Stimulated activated CD8-positive, alpha-beta memory T cell treated with anti-CD3 and anti-CD28 coated beads, Interleukin-15, amount 100 ng/mL, for 4 hours (primary cell): ENCODE measurements at places on chromosomes 3 and 15.

- no peak for DNase-seq
These were observed 37.4 kb downstream of the FILIP1L start for GRCh38 chr3:100076731-100077529.

- no peak for DNase-seq
These were observed 102.7 kb downstream of the ASB7 start for GRCh38 chr15:100705065-100705464.

DNA sequence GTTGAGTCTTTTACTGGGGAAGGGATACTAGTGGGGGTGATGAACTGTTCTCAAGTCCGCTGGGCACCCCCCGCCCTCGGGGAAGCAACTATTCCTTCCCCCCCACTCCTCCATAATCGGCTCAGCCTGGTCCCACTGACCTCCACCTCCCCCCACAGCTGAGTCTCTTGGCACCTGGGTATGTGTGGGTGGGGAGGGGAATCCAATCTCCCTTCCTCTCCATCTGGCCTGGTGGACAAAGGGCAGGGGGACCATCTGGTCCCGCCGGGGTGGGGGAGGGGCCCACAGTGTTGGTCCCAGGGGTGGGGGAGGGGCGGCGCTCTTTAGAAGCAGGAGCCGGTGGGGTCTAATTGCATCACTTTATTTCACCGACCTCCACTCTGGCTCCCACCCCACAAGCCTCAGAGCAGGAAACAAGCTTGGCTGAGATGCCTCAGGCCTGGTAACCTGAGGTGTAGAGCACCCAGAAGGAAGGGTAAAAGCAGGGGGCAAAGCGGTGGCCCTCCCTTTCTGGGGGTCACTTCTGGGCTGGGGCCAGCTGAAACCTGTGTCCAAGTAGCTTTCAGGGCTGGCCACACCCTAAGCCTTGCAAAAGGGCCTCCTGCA is 1.0 kb upstream of the PCBP4 start:
- no peak for DNase-seq

DNA sequence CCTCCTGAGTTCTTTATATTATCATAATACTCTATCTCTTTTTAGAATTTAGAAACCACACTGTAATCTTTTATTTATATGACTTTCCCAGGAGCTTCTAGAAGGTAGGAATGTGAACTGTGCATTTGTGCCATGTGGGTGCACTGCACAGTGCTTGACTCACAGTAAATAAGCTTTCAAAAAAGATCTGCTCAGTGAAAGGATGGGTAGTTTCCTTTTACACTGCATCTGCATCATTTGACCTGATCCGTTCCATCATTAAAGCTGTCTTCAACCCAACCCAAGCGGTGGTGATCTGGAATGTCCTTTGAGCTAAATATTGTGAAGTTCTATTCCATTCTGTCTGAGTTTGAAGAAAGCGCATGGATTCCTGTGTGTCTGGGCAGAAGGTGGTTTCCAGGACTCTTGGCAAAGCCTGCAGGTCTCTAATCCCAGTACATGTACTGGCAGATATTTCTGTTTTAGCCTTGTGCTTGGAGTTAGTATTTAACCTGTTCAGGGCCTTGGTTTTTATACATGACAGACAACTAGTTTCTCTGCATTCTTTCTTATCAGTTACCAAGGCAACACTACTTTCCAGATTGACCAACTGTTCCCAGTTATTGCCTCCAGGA is 96.7 kb downstream of the DHX30 start:
- no peak for DNase-seq

DNA sequence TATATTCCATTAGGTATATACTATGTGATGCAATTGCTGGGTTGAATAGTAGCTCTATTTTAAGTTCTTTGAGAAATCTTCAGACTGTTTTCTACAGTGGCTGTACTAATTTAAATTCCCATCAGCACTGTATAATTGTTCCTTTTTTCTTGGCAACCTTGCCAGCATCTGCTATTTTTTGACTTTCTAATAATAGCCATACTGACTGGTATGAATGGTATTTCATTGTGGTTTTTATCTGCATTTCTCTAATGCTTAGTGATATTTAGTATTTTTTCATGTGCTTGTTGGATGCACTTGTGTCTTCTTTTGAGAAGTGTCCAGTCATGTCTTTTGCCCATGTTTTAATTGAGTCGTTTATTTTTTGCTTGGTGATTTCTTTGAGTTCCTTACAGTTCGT is 145.1 kb upstream of the PLSCR5 start:
- no peak for DNase-seq

DNA sequence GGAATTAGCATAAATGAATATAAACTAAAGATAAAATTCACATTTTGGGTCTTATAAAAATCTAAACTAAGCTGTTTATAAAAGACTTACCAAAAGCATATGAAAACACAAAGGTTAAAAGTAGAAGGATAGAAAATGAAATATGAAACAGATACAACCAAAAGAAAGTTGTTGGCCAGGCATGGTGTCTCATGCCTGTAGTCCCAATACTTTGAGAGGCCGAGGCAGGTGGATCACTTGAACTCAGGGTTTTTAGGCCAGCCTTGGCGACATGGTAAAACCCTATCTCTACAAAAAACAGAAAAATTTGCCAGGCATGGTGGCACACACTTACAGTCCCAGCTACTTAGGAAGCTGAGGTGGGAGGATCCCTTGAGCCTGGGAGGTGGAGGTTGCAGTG is 51.0 kb downstream of the CPA3 start:
- DNase-seq = no peak

- no peak for DNase-seq
These were observed 37.6 kb downstream of the NCEH1 start for GRCh38 chr3:172673210-172673679.

DNA sequence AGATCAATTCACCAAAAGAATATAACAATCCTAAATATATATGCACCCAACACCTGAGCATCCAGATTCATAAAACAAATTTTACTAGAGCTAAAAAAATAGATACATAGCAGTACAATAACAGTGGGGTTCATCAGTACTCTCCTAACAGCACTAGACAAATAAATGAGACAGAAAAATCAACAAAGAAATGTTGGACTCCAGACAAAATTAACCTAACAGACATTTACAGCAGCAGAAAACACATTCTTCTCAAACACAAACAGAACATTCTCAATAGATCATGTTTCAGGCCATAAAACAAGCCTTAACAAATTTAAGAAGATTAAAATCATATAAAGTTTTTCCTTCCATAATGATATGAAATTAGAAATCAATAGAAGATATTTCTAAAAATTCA is 124.8 kb upstream of the NECTIN3 start:
- no peak for DNase-seq

DNA sequence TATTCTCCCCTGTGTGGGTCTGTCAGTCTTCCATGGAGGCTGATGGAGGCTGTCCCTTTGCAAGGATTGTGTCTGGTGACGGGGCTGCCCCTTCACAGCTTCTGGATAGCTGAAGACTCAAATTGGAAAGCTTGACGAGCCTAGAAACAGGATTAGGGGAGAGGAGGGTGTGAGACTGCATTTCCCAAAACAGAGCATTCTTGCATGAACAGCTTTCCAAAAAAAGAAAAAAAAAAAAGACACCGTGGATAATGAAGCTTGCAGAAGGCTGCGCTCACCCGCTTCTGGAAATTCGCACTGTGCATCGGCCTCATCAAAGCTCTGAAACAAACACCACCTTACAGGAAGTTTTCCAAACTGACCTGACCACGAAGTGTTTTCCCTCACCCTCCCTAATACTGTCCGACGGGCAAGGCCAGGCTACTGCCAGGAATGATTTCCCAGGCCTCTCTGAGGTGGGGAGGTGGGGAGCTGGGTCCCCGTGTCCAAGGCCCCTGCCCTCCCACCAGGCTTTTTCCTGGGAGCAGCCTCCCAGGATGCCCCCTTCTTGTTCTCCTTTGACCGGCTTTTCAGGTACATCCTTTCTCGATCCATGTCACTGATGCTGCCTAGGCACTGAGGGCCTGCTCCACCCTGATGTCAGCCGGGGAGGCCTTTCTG is 24.9 kb upstream of the MUC4 start:
- no peak for DNase-seq

GRCh38 chr3:129365296-129366136 is 62.9 kb downstream of the EFCAB12 start:
- no peak for DNase-seq

DNA sequence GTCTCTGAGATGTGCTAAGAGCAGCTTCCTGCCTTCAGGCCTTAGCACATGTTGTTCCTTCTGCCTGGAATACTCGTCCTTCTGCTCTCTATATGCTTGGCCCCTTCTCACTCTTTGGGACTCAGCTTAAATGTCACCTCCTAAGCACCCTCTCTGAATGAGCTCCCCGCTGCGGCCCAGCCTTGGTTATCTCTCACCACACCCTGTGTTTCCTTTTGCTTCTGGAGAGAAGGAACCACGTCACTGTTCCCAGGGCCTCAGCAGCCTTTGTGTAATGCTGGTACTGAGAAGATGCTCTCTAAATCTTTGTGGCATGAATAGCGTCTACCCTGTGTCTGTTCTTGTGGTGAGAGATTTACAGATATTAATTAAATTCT is 2.2 kb downstream of the FAH start:
- no peak for DNase-seq
